Mesenchymal stem cell (in vitro differentiated cells and primary cell): ENCODE measurements at places on chromosomes 3 and 15.

DNA sequence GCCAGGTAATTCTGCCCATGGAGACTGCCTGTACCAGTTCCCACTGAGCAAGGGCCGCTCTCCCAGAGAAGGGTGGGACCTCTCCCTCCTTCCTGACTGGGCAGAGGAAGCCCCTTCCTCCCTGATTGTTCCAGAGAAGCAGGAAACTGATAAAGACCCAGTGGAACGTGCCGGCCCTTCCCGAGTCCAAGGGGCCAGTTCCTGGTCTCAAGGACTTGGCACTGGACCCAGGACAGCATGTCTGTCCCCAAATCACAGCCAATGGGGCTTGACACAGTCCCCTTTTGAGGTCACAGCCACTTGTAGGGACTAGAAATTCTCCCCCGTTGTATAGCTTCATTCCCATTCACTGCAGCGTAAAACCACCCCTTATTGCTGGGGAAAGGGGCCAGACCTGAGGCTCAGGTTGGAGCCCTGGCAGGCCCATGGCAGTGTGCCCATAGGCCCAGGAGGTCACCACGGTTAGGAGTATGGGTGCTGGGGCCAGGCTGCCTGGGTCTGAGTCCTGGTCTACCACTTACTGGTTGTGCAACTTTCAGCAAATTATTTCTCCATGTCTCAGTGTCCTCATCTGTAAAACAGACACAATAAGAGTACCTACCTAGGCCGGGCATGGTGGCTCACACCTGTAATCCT, 18.1 kb downstream of the CSRNP1 start:
- DNase-seq = no peak
- H3K27ac ChIP-seq = no peak overlapping the region

GRCh38 chr3:7999384-7999783, 502.2 kb upstream of the LMCD1 start:
- no peak overlapping the region for H3K4me3 ChIP-seq
- no peaks in the 10 kb centered on the region for H3K27me3 ChIP-seq
- no peaks in the 10 kb centered on the region for H3K36me3 ChIP-seq
- no peak for DNase-seq
- no peak overlapping the region for H3K27ac ChIP-seq

DNA sequence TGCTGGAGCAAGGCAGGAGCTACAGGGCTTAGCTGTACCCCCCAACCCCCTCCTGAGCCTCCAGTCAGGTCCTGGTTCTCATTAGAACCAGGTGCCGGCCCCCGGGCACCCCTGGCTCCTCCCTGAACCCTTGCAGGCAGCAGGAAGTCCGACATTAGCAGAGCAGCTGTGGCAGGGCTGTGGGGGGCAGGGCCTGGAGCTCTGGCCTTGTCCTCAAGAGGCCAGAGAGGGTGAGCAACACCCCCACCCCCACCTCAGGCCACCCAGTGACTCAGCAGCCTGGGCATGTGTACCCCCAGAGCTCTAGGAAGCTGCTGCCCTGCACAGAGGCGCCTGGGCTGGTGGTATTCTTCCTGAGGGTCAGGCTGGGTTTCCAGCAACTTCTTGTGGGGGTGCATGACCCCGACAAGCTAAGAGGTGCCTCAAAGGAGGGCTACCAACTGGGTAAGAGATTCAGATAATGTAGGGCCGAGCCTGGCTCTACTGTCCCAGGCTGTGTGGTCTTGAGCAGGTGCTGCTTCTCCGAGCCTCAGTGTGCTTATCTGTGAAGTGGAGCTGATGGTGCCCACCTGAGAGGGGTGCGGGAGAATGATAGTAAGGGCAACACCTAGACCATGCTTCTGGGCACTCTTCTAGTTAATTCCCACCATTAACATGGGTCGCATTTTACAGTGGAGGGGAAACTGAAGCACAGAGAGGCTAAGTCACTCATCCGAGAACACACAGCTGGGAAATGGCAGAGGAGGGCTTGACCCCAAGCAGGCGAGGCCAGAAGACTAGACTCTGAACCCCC, 16.0 kb downstream of the H1-8 start:
- peaks cover 69% of the 10 kb centered on the region for H3K4me1 ChIP-seq
- peak; percentile 87 for DNase-seq
- peak overlapping the region; percentile 65 for H3K27ac ChIP-seq

DNA sequence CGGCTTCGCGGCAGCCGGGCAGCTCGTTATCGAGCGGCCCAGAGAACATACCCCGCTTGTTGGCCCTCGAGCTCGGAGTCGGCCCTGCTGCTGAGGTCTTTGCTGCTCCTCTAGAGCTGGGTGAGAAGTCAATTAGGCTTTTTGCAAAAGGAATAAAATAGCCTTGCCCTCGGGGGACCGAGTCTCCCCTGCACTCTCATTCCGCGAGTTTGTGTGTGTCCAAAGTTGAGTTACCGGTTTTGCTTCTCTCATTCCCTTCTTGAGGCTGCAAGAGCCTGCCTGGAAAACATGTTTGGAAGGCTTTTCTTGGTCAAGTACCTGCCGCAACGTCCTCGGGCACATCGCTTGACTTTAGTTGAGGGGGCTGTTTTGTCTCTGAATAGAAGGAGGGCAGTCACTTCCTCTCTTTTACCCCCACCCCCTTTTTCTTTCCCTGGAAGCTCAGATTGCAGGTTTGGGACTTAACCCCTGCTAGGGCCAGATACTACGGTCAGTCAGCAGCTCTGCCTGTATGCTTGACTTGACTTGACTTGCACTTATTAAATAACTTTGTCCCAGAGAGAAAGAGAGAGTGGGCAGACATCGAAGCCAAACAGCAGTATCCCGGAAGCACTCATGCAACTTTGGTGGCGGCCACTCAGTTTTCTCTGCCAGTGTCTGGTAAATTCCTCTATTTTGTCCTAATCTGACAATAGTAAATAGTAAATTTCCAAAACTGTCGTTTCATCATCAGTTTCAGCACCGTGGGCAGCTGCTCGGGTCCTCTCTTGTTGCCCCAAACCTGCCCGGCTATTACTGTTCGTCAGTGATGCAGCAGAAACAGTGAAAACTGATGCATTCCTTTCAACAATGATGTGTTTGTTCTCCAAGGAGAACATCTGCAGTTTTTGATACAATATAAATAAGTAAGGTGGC, 609 bp downstream of the RNF13 start:
- H3K4me3 ChIP-seq = peak overlapping the region; percentile 94
- peaks cover 4% of the 10 kb centered on the region for H3K4me1 ChIP-seq
- H3K27ac ChIP-seq = peak overlapping the region; percentile 96
- H3K36me3 ChIP-seq = no peaks in the 10 kb centered on the region
- DNase-seq = peak; percentile 70

- peaks cover 3% of the 10 kb centered on the region for H3K4me1 ChIP-seq
- peak overlapping the region; percentile 78 for H3K27ac ChIP-seq
- H3K36me3 ChIP-seq = no peaks in the 10 kb centered on the region
- H3K4me3 ChIP-seq = no peak overlapping the region
Observed at GRCh38 chr3:99128725-99129505, 227.4 kb upstream of the DCBLD2 start.

DNA sequence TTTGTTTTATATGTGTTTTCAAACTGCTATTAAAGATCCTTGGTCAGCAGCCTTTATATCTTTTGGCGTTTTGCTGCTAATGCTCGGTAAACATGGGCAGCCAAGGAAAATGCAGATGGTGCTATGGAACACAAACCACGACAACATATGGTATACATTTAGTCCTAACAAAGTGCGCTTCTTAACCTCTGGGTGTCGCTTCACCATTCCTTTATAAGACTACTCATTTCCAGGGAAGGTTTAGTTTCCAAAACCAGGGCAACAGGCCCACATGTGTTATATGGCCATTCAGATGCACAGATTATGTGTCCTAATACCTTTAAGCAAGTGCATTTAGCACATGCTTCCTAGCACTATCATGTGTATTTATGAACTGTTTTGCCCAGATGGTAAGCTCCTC, 14.7 kb downstream of the SHOX2 start:
- H3K27me3 ChIP-seq = peaks cover 12% of the 10 kb centered on the region
- no peak overlapping the region for H3K27ac ChIP-seq
- no peak overlapping the region for H3K4me3 ChIP-seq
- no peaks in the 10 kb centered on the region for H3K36me3 ChIP-seq
- peaks cover 7% of the 10 kb centered on the region for H3K4me1 ChIP-seq

DNA sequence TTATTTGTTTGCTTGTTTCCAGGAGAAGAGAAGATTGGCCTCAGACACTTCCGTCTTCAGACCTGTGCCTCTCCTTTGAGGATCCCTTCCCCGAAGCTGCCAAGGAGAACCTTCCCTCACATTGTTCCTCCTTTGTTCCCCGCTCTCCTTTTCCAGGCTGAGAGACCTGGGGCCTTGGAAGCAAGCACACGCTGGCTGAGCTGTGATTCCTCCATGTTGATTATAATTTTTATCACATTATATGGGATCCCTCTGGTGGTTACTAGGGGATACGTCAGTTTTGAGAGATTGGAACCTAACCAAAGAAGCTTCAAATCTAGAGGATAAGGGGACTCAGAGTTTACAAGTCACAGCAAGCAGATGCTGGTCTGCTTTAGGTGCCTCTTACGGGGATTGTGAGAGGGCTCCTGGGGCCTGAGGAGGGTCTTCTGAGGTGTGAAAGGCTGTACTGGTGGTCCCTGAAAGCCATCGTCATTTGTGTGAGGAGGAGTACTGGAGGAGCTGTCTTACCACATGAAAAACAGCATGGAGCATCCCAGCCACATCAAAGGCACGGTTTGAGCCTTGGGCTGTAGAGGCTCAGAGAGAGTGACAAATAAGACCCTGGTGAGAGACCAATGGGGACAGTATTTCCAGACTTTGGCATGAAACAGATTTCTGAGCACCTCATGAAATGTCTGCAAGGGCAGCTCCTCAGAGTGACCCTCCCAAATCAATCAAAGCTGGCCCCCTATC, 760.1 kb upstream of the CFAP20DC start:
- peaks cover 12% of the 10 kb centered on the region for H3K4me1 ChIP-seq
- no peaks in the 10 kb centered on the region for H3K27me3 ChIP-seq
- no peaks in the 10 kb centered on the region for H3K36me3 ChIP-seq
- H3K4me3 ChIP-seq = no peak overlapping the region

GRCh38 chr3:42441791-42442190, 31.4 kb upstream of the LYZL4 start:
- no peak overlapping the region for H3K27ac ChIP-seq
- H3K36me3 ChIP-seq = no peaks in the 10 kb centered on the region
- DNase-seq = no peak
- H3K27me3 ChIP-seq = peaks cover 44% of the 10 kb centered on the region
- no peak overlapping the region for H3K4me3 ChIP-seq
- no peaks in the 10 kb centered on the region for H3K4me1 ChIP-seq

- DNase-seq = peak; percentile 67
- no peaks in the 10 kb centered on the region for H3K36me3 ChIP-seq
- H3K4me1 ChIP-seq = no peaks in the 10 kb centered on the region
- no peak overlapping the region for H3K4me3 ChIP-seq
Observed at GRCh38 chr3:163490119-163490518, 1588.2 kb downstream of the SI start.

DNA sequence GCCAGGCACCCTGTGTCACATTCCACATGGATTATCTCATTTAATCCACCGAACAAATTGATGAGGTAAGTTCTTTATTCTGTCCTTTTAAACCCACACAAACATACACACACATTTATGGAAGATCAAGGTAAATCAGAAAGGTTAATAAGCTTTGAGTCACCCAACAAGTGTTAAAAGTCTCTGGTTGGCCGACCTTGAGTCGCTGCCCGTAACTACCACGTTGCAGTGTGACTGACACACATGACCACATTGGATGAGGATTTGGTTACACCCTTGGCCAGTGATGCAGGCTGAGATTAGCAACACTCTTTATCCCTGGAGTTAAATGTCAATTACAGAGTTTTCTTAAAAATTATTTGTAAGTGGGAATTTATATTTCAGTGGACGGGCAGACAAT, 19.2 kb downstream of the FOXP1 start:
- no peak for DNase-seq
- H3K27me3 ChIP-seq = no peaks in the 10 kb centered on the region
- H3K27ac ChIP-seq = no peak overlapping the region

DNA sequence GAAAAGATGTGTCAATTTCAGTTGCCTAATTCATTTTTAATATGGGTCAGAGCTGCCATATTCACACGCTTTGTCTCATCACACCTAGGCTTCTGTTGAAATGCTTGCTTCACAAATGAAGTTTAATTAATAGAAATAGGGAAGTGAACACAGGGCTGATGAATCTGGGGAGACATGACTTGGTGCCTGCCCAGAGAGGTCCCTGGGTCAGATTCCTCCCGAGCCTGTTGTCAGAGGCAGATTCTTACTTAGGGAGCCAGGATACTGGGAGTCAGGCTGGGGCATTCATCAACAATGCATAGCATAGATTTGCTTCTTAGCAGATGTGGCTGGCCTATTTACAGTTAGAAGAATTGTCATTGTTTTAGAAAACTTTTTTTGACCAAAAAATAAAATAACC, 90.6 kb downstream of the CACNA1D start:
- no peak overlapping the region for H3K4me3 ChIP-seq
- no peaks in the 10 kb centered on the region for H3K36me3 ChIP-seq
- H3K27me3 ChIP-seq = peaks cover 4% of the 10 kb centered on the region
- H3K27ac ChIP-seq = no peak overlapping the region
- H3K4me1 ChIP-seq = no peaks in the 10 kb centered on the region
- no peak for DNase-seq

GRCh38 chr3:195183071-195183776, 87.7 kb downstream of the XXYLT1 start:
- no peaks in the 10 kb centered on the region for H3K36me3 ChIP-seq
- H3K4me1 ChIP-seq = peaks cover 14% of the 10 kb centered on the region
- H3K4me3 ChIP-seq = no peak overlapping the region
- H3K27me3 ChIP-seq = no peaks in the 10 kb centered on the region
- no peak for DNase-seq

- no peaks in the 10 kb centered on the region for H3K27me3 ChIP-seq
- H3K4me3 ChIP-seq = no peak overlapping the region
- H3K36me3 ChIP-seq = no peaks in the 10 kb centered on the region
- peak; percentile 25 for DNase-seq
- H3K27ac ChIP-seq = no peak overlapping the region
- H3K4me1 ChIP-seq = peaks cover 7% of the 10 kb centered on the region
Observed at GRCh38 chr15:52288051-52288942, 7.3 kb downstream of the MYO5C start.

DNA sequence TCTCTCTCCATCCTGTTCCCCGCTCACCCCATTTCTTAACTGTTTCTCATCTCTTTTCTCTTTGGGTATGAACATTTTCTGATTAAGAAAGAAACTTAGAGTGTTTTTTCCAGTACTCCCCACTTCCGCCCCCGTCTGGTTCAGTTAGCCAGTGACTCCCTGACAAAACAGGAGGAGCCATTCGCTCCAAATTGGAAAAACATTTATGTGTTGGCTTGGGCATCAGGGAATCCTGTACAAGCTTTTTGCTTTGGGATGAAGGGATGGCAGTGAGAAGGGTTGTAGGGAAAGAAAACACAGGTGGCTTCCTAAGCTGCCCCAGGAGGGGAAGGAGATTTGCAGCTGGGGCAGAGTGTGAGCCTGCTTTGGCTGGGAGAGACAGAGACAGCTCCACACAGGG, 47.0 kb downstream of the BOC start:
- no peak overlapping the region for H3K27ac ChIP-seq
- no peaks in the 10 kb centered on the region for H3K4me1 ChIP-seq
- peaks cover 27% of the 10 kb centered on the region for H3K36me3 ChIP-seq
- no peak overlapping the region for H3K4me3 ChIP-seq
- no peak for DNase-seq
